Smooth muscle cell of the pulmonary artery (primary cell): ENCODE measurements at places on chromosomes 16 and 17. TPM values are rescaled to one million over a fixed set of nuclear protein-coding genes. Genes with fewer than 3 reads are reported as not detected.

TP53TG3B gene
- total RNA-seq, result not detected in 2 replicates

FGF11 gene
- total RNA-seq, result 12.9 and 16.7 TPM in 2 replicates

CCL11 gene
- not detected in 2 replicates for total RNA-seq

SLC13A2 gene
- not detected in 2 replicates for total RNA-seq

CWC25 gene
- 7.6 and 8.1 TPM in 2 replicates for total RNA-seq
